Lower lobe of right lung (tissue), 2 donors: ENCODE measurements at places on chromosomes 7 and 10.
A peak's percentile ranks its signal among the peaks of the same experiment; 100 is the strongest.

DNA sequence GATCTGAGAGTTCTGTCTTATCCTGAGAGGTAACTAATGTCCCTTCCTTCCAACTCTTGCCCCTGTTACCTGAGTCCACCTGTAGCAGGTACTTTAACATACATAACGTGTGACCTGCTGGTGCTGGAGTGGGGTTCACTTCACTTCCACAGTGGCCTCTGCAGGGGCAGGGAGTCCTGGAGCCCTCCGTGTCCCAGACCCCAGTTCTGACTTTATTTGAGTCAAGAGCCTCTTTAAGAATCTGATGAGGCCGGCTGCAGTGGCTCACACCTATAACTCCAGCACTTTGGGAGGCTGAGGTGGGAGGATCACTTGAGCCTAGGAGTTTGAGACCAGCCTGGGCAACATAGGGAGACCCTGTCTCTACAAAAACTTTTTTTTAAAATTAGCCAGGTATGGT, 117.0 kb upstream of the RET start:
- DNase-seq, result peak; percentile 10

GRCh38 chr10:94069884-94070283, 76.2 kb downstream of the PLCE1 start:
- DNase-seq, result no peak

- no peak for DNase-seq
Observed at GRCh38 chr7:3862774-3863173, 561.7 kb downstream of the SDK1 start.

DNA sequence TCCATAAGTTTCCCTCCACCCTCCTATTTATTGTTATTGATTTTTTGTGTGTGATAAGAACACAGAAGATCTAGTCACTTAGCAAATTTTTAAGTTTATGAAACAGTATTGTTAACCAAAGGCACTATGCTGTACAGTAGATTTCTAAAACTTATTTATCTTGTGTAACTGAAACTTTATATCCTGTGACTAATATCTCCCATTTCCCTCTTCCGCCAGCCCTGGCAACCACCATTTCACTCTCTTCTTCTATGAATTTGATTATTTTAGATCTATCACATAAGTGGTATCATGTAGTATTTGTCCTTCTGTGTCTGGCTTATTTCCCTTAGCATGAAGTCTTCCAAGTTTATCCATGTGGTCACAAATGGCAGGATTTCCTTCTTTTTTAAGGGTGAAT, 144.3 kb upstream of the INHBA start:
- no peak for DNase-seq

- DNase-seq, result no peak
Observed at GRCh38 chr7:152006336-152006735, 19.1 kb upstream of the GALNT11 start.

DNA sequence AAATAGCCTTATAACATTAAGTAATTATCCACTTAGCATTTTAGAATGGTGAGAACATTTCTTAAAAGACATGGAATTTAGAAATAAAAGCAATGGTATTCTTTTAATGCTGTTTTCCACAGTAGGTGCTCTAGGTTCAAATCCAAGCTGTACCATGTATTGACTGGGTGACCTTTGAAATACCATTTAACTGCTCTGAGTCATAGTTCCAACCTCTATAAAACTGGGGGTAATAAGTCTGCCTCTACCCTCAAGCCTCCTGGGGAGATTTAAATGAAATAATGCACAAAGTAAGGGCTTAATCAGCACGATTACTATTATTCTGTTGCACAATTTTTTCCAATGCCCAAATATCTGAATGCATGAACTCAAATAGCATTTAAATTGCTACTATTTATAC, 236.4 kb upstream of the CCDC6 start:
- no peak for DNase-seq

DNA sequence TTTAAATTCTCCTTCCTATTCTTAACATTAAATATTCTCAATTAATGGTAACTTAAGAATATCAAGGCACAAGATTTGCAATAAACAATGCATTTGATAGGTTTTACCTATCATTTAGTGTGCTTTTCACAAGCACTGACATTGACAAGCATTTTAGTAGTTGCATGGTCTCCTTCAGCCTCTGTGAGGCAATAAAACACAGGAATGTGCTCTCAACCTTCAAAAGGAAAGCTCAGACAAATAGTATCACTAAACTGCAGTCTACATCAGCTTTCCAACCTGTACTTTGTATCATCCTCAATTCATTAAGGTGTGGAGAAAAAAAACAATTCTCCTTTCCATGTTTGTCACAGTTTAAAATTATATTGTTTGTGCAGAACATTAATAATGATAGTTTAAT, 51.1 kb upstream of the TSPAN13 start:
- DNase-seq, result no peak

- DNase-seq, result no peak
Observed at GRCh38 chr7:87645446-87645845, 17.2 kb downstream of the RUNDC3B start.

- DNase-seq, result no peak
Observed at GRCh38 chr10:60952846-60953220, 8.8 kb upstream of the RHOBTB1 start.

GRCh38 chr10:60604342-60604741, 173.9 kb upstream of the CDK1 start:
- no peak for DNase-seq

DNA sequence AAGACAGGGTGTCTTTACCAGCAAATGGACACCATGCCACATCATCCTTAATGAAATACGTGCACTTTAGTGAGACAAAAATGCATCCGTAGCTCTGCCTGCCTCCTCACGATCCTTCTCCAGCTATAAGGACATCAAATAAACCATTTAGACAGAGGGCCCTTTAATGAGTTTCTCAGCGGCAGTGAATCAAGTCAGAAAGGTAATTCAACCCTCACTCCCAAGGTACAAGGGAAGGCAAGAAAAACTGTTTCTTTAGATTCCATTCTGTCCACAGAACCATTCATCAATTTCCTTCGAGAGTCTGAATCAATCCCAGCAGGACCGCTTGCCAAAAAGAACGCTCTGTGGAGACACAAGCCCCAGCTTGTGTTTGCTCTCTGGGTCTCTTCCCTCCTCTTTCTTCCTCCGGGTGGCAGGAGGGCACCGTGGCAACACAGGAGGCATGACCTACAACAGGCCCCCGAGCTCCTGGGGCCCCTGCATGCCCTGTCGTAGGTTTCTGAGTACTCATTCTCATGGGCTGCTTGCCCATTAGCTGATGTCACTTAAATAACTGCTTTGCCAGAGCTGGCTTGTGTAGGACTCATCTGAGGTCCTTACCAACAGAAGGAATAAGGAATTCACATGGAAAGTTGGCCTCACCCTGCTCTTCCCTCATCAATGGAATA, 297.8 kb upstream of the PRKCQ start:
- DNase-seq, result no peak

DNA sequence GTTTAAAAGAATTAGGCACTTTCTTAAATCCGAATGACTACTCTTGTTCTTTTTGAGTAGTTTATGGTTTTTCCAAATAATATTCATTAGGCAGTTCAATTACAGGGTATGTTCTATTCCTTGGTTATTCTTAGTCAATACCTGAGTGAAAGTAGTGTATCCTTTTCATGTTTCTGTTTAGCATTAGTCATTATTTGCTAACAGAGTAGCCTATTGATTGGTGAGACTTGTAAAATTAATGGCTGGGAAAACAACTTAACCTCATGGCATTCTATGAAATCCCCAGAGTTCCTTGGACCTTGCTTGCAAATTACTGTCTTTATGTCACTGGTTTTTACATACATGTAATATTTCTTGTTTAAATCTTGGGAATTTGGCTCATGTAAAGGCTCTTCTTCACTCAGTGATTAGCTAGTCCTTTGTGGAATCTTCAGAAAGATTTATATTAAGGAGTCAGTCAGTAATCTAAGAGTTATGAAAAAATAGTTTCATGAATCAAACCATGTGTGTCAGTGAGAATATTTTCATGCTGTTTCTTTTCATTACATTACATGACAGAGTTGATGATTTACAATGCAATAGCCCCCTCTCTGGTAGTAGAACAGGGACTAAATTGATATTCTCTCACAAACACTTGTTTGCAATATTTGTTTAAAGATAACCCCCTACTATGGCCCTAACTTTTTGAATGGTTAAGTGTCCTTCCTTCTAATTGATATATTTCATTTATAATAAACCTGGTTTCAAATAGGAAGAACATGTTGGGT, 81.5 kb upstream of the LRRTM3 start:
- DNase-seq, result no peak

- no peak for DNase-seq
Observed at GRCh38 chr10:31143331-31143935, 111.8 kb upstream of the ZNF438 start.

GRCh38 chr7:100099452-100099851, 1.7 kb downstream of the MCM7 start:
- DNase-seq, result no peak

- no peak for DNase-seq
Observed at GRCh38 chr7:832167-832967, at the start of gene SUN1. Gene SUN1, plus strand, starts transcription at chr7:832476. Its CDS starts 49 bp downstream, at chr7:832525.

DNA sequence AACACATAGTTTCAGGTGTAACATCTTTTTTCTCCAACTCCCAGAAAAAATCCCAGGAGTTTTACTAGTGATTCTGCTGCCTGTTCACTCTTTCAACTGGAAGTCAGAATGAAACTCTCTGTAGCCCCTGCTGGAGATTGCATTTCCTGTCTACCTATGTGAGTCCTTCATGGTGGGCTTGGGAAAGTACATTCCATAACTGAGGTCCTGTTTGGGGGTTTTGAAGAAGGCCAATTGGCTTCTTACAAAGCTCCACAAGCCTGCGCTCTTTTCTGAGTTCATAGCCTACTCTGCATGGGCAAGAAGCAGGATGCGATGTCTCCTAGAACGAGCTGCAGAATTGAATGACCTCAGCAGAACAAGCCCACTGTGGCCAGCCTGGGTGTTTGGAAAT, 86.7 kb downstream of the LYZL2 start:
- DNase-seq, result no peak

DNA sequence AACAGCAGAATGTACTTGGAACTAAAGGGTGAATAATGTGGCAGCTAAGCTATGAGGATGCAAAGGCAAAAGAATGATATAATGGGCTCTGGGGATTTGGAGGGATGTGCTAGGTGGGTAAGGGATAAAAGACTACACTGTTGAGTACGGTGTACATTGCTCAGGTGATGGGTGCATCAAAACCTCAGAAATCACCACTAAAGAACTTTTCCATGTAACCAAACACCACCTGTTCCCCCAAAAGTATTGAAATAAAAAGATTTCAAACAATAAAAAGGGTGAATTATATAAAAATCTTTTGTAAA, 1.6 kb upstream of the CHCHD2 start:
- DNase-seq, result no peak

GRCh38 chr7:143383642-143383957, 2.5 kb downstream of the ZYX start:
- DNase-seq, result no peak

- no peak for DNase-seq
Observed at GRCh38 chr7:93364806-93365205, 132.6 kb downstream of the VPS50 start.

DNA sequence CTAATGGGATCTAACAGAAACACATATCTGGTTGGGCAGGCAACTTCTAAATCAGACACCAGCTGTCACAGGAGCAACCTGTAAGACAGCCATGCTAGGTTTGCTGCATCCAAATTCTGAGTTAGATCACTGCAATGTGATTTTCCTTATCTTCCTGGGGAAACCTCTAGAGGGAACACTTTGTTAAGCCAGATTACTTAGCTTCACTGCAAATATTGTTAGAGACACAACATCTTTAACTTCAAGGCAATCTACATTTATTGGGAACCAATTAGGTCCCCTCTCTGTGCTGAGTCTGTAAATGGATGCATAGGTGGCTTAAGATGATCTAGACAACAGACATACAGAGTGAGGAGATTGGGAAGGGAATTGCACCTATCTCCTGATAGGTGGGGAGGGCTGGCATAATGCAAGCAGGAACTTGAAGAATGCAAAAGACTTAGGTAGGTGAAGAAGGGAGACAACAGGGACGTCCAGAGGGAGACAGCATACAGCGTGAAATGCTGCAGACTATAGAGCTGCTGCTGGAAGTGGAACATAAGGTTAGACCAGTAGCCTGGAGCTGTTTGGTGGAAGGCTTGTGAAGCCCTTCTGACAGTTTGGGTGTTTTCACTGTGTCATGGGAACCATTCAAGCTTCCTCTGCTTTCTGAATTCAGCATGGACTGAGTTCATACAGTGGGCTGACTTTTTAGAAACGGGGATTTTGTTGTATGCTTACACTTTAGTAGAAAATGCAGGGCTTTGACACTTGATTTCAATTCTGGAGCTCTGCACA, 109.8 kb upstream of the ELMO1 start:
- no peak for DNase-seq

- peak; percentile 96 for DNase-seq
Observed at GRCh38 chr7:73742753-73743641, 4.4 kb upstream of the ABHD11 start.

DNA sequence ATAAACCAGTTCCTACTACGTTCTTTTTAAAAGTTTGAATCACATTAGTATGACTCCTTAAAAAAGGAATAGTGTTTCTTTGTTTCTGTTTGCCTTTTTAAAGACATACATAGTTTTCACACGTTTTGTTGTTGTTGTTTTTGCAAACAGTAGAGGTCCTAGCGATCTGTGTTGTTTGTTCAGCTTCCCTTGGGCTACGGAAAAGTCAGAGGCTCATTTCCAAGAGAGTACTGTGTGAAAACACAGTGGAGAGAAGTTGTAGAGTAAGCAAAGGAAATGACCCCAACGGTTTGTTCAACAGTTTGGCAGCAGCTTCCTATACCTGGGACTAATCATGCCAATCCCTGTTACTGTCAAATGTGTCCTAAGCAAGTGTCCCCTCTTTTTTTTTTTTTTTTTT, 87.1 kb upstream of the STEAP1 start:
- no peak for DNase-seq

DNA sequence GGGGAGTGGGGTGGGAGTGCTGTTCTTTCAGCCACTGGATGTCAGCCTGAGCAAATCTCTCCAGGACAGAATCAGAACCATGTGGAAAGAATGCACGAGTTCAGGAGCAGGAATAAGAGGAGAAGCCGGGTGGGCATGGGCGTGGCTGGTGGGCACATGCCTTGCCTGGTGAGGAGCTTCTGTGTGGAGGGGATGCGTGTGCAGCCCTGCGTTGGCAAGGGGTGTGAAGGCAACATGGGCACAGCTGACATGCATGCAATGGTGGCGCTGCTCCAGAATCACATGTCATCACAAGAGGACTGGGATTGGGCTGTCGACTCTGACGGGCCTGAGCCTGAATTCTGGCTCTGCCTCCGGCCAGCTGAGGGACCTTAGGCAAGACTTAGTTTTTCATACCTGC, 162.1 kb downstream of the ADAM12 start:
- DNase-seq, result no peak
